ENCODE measurements at places on chromosomes 3 and 15. TPM values are rescaled to one million over a fixed set of nuclear protein-coding genes. Genes with fewer than 3 reads are reported as not detected.

Gene PLA2G4E
- not detected for total RNA-seq

Gene NR2E3
- not detected for total RNA-seq

DNA sequence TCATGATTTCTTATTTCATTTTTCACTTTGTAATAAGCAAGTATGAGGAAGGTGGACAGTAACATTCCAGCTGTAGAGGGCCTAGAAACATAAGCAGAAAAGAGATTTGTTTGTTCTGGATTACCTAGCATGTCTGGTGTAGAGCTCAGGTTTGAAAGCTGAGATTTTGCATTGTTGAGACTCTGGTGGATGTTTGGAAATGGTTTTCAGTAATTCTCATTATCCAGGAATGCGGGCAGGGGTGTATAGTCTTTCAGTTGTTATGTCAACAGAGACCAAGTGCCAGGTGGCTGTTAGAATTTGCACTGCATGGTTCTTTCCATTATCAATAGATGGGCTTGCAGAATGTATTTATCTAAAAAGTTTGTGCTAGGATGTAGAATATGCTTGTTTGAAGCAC is 10.9 kb downstream of the GPD1L start:
- no peak for DNase-seq

GRCh38 chr3:142945023-142945422 is 18.5 kb downstream of the PAQR9 start:
- no peak for DNase-seq

- DNase-seq: no peak
These were observed 226.0 kb upstream of the CGNL1 start for GRCh38 chr15:57150066-57150865.

Gene SAXO2
- 1.4 TPM for total RNA-seq

- no peak for DNase-seq
These were observed 11.1 kb upstream of the PLXND1 start for GRCh38 chr3:129617381-129618185.

- no peak for DNase-seq
These were observed 195.8 kb downstream of the CDIN1 start for GRCh38 chr15:36775209-36775608.

Gene SNRK
- 23.0 TPM for total RNA-seq

Gene TBC1D5
- total RNA-seq: 39.5 TPM

DNA sequence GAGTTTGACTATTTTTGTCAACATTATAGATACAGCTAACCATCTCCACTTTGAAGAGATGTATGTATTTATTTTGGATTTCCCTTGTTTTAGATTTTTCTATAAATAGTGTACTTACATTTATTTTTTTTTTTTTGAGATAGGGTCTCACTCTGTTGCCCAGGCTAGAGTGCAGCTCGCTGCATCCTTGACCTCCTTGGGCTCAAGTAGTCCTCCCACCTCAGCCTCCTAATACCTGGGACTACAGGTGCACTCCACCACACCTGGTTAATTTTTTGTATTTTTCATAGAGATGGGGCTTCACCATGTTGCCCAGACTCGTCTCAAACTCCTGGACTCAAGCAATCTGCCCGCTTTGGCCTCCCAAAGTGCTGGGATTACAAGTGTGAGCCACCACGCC is 55.3 kb upstream of the TRPM1 start:
- DNase-seq: no peak

Gene CEMIP
- 0.04 TPM for total RNA-seq

GRCh38 chr3:29339016-29339833 is 58.4 kb downstream of the RBMS3 start:
- DNase-seq: peak; percentile 9

Gene GP9
- total RNA-seq: not detected

GRCh38 chr15:97661796-97662195 is 298.7 kb upstream of the ARRDC4 start:
- DNase-seq: no peak

Gene EXOG
- 34.2 TPM for total RNA-seq

Gene BFSP2
- total RNA-seq: not detected

DNA sequence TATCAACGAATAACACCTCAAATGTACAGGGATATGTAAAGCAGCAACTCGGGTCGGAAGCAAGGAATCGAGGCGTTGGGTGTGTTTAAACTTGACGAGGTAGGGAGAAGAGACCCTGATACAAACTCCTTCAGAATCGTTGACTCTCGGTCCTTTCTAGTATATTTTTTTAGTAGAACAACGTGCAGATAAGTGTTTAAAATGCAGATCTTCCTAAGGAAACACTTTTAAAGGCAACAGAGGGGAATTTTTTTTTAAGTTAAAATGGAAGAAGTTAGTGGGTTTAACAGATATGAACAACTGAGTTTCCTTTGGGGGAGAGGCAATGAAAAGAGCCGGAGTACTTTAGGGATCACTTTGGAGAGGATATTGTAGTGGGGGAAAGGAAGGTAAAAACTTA is 1.1 kb upstream of the KPNA4 start:
- DNase-seq: no peak

Gene ITIH1
- total RNA-seq: not detected

Gene HGD
- total RNA-seq: 0.16 TPM

GRCh38 chr3:150626148-150626930 is 23.2 kb downstream of the SELENOT start:
- no peak for DNase-seq

Gene LOXL1
- total RNA-seq: 28.7 TPM

DNA sequence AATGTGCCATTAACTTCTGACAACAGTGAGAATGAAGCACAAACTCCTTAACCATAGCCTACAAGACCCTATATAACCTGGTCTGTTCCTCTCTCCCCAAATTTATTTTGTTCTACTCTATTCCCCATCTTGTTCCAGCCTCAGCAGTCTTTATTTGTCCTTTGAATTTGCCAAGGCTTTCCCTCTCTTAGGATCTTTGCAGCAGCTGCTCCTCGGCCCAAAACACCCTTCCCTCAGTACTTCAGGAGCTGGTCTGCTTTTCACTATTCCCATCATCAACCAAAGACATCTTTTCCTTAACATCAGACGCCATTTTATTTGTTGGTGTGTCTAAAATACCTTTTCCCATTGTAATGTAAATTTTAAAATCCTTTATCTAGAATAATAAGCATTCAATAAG is 10.2 kb downstream of the PRICKLE2 start:
- DNase-seq: no peak

Gene MAP6D1
- total RNA-seq: 1.7 TPM

DNA sequence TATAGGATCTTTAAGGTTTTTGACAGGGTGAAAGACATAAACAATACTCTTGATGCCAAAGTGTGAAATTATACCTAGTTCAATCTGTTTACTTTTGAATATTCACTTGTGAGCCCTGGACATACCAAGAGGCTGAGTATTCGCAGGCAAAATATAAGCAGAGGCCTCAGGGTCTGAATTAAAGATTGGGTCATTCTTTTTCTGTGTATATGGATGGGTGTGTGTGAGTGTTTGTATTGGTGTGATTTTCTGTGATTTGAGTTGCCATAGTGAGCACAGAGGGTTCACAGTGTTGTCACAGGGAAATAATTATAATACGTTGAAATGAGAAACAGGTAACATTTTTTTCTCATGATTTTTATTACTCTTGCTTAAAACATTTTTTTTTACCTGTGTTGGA is 770.7 kb upstream of the ALCAM start:
- DNase-seq: no peak

- DNase-seq: no peak
These were observed 109.6 kb downstream of the FHIT start for GRCh38 chr3:61141697-61142096.

DNA sequence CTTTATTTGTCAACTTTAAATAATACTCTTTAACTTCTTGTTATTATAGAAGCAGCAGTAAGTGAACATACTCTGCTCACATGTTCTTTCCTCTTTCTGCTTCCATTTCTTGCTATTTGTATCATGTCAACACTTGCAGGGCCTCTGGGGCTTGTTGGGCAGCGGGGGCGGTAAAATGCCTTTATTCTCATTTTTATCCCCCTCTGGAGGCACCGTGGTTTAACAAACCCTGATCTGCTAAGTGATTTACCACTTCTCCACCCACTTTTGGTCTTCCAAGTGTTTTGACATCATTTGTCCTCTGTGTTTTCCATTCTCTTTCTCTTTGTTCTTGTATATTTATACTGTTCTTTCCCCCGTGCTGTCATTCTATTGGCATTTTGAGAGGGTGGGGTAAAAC is 33.9 kb downstream of the SCN10A start:
- no peak for DNase-seq

Gene FBLN2
- total RNA-seq: 47.8 TPM

- no peak for DNase-seq
These were observed 53.9 kb upstream of the TTC14 start for GRCh38 chr3:180548050-180548449.

GRCh38 chr3:36403661-36404060 is 23.4 kb downstream of the STAC start:
- no peak for DNase-seq

Gene VIPR1
- total RNA-seq: 0.96 TPM

DNA sequence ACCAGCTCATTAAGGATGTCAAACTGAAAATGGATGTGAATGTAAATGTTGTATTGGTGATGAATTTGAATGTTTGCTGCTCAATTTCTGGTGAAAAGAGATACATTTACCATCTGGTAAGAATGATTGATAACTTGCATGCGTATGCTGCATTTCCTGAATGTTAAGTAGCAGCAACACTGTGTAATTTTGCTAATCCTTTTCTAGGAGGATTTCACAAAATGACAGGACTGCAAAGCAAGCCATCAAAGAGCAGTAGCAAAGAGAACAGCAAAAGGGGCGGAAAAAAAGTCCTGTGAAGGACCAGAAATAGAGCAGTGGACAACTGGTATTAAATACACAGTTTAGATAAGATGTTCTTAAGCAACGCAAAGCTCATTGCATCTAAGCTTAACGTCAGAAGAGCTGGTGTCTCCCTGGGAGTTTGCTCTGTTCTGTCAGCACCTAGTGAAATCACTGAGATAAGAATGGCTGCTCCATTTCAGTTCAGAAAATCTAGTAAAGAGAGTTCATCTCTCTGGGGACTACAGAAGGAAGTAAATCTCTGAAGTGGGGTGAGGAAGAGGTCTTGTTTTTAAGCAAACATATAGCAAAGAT is 23.5 kb upstream of the PAQR5 start:
- DNase-seq: no peak

Gene AQP9
- 17.7 TPM for total RNA-seq

Gene PRR20G
- not detected for total RNA-seq

All from heart left ventricle (tissue), 16 donors.